Hindlimb muscle (tissue), 1 donor: ENCODE measurements at places on chromosomes 1 and 21. TPM values are rescaled to one million over a fixed set of nuclear protein-coding genes. Genes with fewer than 3 reads are reported as not detected.

DNA sequence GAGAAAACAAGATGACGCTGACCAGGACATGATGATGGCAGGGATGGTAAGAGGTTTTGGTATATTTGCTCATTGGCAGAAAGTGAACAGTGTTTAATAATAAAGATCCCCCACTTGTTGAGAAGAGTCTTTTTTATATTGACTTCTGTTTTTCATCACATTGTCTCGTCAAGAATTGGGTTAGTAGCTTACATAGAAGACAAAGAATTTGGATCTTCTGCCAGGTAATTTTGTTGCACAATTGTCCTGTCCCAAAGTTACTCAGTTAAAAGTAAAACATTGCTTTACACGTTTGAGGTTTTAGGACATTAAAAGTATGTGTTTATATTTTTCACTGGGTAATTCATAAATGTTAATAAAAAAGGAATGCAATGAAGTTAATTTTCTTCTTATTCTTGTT, 48.3 kb upstream of the LAMC2 start:
- no peak for DNase-seq

- DNase-seq, result no peak
Measured at GRCh38 chr1:108712606-108713150, at the start of gene FNDC7. Gene FNDC7 (plus strand): TSS chr1:108712908. CDS start chr1:108712934, 26 bp downstream.

- DNase-seq, result no peak
Measured at GRCh38 chr1:30744060-30744756, 13.4 kb downstream of the LAPTM5 start.

DNA sequence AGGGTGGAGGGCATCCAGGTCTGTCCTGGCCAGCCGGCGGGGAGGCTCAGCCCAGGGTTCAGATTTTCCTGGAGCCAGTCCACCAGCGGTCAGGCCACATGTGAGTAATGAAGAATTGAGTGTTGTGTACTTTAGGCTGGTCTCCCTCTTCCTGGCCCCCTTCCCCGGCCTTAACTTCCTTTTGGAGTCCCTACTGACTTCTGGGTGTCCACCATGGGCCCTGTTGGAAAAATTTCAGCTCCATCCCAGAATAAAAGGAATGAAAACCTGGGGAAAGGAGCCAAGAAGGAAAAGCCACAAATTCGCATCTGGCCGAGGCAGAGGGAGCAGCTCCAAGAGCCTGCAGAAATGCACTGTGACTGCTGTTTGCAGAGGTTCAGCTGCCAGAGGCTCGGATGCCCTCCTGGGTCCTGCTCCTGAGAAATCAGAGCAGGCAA, 35.5 kb upstream of the HHAT start:
- peak; percentile 82 for DNase-seq

DNA sequence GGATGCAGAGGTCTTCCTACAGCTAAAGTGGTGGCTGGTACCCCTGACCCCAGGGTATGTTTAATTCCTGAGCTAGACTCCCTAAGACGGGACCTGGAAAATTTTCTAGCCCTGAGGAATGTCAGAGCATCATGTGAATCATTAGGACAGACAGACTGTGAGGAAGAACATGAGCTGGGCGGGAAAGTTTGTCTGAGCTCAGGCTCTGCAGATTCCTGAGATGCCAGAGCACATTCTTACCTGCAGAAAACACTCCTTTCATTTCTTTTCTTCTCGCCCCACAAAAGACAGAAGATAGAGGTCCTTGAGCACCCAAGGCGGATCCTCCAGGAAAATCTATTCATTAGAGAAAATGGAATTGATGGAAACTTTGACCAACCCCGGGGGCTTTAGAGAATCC, 6.5 kb downstream of the CAPN2 start:
- DNase-seq, result no peak

DNA sequence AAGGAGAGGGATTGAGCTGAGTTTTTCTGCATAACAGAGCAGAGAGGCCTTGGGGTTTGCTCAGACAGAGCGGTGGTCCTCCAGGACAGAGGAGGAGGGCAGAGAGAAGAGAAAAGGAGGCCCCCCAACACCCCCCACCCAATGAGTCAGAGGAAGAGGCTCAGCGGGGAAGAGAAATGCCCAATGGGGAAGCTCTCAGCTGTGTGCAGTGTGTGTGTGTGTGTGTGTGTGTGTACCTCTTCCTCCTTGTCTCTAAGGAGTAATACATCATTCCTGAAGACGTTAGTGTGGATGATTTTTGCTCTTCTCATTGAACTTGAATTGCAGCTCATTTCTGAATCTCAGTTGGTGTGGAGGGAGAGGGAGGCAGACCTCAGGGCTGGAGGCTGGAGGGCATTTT, 8.7 kb downstream of the TMPRSS3 start:
- no peak for DNase-seq

- DNase-seq, result peak; percentile 36
Measured at GRCh38 chr1:224433701-224434672, 610 bp downstream of the WDR26 start.

GRCh38 chr1:150092180-150092791, 24.7 kb downstream of the VPS45 start:
- no peak for DNase-seq

DNA sequence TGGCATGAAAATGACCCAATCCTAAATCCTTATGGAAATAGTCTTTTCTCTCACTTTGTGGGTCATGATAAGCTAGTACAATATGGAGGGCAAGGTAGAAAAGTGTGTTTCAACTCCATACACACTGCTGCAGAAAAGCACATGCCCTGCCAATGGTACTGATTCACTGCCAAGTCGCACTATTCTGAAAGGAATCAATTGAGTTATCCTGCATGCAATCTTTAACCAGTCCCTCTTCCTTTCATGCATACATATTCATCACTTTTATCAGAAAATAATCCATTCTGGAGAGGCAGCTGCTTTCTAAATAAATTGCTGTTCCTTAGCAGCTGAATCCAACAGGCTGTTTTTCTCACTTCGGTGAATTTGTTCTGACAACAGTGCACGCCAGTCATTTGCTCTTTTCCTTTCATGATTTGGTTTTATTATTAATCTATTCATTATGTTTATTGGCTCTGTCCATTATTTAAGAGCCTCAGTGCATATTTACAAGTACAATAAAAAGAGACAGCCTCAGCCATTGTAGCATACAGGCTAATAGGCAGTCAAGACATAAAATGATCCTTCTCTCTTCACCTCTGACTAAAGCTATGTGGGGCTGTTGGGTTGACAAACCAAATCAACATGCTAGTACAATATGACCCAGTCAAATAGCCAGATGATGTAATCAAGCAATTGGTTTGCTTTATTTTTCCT, 108.8 kb downstream of the CHD1L start:
- no peak for DNase-seq

DNA sequence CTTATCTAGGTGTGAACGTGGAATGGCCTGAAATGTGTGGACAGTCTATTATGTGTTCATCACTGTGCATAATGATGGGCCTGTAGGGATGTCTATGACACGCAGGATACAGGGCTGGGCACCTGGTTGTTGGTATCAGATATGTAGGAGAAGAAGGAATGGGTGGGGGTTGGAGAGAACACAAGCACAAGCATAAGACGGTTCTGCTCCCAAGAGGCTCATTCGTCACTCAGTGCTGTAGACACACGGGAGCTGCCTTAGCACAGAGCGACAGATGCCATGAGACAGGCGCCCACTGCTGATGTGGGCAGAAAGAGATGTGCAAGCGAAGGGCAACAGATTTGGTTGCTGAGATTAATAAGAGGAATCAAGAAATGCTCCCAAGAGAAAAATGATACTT, 256.2 kb downstream of the DISC1 start:
- DNase-seq, result no peak

GRCh38 chr1:93813076-93813475, 65.9 kb downstream of the DNTTIP2 start:
- no peak for DNase-seq

GRCh38 chr1:65965112-65965996, 172.7 kb downstream of the PDE4B start:
- no peak for DNase-seq

GRCh38 chr1:86499987-86500593, 31.4 kb downstream of the CLCA1 start:
- no peak for DNase-seq

DNA sequence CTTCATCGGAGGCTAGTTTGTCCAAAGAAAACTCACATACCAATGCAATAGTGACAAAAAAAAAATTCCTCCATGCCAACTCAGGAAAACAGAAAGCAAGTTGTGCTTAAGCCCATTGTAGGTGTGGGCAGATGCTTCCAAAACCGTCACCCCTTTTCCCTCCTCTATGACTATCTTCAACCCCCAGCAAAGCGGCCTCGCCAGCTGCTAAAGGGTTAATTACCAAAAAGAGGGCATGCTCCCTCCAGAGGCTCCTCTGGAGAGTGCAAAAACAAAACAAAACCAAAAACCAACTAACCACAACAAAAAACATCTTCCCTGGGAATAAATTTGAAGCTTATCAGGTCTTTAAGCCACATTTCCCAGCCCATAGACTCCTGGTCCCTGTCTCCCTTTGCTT, 1.2 kb downstream of the LMOD1 start:
- no peak for DNase-seq

GRCh38 chr1:22142315-22143064, 407 bp downstream of the WNT4 start:
- peak; percentile 31 for DNase-seq

- no peak for DNase-seq
Measured at GRCh38 chr1:247833601-247834000, 8.1 kb downstream of the OR11L1 start.

DNA sequence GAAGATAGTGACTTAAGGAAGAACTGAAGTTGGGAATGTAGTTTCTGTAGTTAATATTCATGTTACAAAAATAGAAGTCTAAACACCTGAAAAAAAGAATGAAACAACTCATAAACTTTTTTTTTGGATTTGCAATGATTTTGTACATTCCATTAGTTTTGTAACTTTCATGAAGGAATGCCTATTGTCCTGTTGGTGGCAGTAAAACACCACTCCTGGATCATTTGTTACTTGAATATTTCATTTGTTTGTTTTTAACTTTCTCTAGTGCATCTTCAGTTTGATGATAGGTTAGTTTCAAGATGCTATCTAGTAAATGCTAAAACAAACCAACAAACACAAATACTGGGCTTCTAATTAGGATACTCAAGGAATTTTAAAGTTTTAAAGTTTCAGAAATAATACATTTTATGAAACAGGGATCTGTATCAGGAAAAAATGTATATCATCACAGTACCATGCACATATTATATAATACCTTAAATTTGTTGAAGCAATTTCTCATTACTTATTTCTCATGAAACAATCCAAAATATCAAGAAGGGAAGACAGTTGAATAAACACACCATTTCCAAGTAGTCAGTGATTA, 229.7 kb upstream of the CACYBP start:
- DNase-seq, result peak; percentile 41

DNA sequence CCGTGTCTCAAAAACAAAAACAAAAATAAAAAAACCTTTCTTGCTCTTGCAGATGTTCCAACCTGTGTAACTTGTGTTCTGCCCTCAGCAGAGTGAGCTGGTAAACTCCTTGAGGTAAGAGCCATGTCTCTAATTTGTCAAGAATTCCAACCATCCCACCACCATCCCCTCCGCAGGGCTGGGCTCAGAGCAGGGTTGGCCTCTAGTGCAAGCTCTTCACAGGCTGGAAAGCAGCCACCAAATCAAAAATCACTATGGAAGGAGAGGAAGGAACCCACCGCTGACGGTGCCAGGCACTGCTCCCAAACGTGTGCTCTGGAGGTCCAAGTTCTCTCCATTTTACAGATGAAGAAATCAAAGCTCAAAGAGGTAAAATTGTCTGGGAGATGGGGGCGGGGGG, 9.4 kb downstream of the PLEKHA6 start:
- no peak for DNase-seq

The FTCD gene
- polyA plus RNA-seq, result 1.1 TPM

The KCNH1 gene
- polyA plus RNA-seq, result 0.49 TPM

The FRRS1 gene
- 2.8 TPM for polyA plus RNA-seq

The GFI1 gene
- 0.28 TPM for polyA plus RNA-seq

The TTLL7 gene
- 26.6 TPM for polyA plus RNA-seq

The IGSF21 gene
- polyA plus RNA-seq, result 0.48 TPM

The TSPEAR gene
- 0.14 TPM for polyA plus RNA-seq

The SLC5A9 gene
- 1.4 TPM for polyA plus RNA-seq

The EIF3I gene
- 149 TPM for polyA plus RNA-seq

The GPR89A gene
- 14.0 TPM for polyA plus RNA-seq

The NPHP4 gene
- polyA plus RNA-seq, result 5.1 TPM
